Glutamatergic neuron (in vitro differentiated cells): ENCODE measurements at places on chromosomes 12 and 14.

GRCh38 chr12:47272412-47273190 lies 192.8 kb upstream of the AMIGO2 start:
- no peak for DNase-seq

GRCh38 chr12:105819549-105819948 lies 319.2 kb downstream of the NUAK1 start:
- DNase-seq: no peak

GRCh38 chr14:56423544-56423943 lies 156.1 kb upstream of the TMEM260 start:
- DNase-seq: no peak

GRCh38 chr12:53340398-53340797 lies 4.2 kb upstream of the SP7 start:
- DNase-seq: no peak

GRCh38 chr12:93696462-93696861 lies 19.3 kb downstream of the CRADD start:
- DNase-seq: no peak

- DNase-seq: no peak
These were observed 1.5 kb upstream of the RPAP3 start for GRCh38 chr12:47707355-47707754.

DNA sequence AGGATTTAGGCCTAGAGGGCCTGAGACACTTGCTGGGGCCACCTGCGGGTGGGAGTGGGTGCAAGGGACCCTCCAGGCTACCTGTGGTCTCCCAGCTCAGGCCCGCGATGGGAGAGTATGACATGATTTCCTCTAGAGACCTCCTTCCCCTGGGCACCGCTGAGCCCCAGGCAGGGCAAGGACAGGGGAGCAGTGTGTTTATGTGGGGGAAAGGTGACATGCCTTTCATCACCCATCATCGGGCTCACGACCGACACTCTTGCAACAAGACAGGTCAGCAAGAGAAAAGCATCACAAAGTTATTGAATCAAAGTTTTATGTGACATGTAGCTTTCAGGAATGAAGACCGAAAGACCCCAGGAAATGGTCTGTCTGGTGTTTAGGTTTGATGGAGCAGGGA lies 19.9 kb downstream of the SH2B3 start:
- DNase-seq: no peak

- DNase-seq: no peak
These were observed 97.2 kb downstream of the SSPN start for GRCh38 chr12:26292596-26292995.

GRCh38 chr14:100587086-100587762 lies at the start of gene BEGAIN:
BEGAIN (minus strand) TSS chr14:100587417; CDS start chr14:100587290, 127 bp downstream.
- DNase-seq: peak; percentile 46

- no peak for DNase-seq
These were observed 29.6 kb downstream of the CFAP251 start for GRCh38 chr12:121947981-121948380.

DNA sequence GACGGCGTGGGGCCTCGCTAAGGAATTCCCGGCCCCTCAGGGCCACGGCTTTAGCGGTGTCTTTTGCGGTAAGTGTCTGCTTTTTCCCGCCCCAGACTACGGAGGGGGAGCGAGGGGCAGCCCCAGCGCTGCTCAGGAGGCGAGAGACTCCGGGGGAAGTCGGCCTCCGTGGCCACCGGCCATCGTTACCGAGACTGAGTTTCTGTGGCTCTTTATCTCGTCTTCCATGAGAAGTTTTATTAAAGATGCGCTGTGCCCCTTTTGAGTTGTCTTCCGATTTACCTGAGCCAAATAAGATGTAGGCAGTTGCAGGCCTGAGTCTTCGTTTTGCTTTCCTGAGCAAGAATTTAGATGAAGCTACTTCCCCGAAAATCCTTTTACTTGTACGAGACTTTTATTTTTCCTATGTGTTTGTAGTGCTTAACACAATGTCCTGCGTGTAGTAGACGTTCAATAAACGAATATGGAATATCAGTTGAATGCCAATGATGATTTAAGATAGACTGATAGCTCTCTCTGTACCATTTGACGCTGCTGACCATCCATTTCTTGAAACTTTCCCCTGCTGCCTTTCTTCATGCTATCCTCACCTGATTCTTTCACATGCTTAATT lies 462 bp downstream of the SRP54 start:
- DNase-seq: no peak

- DNase-seq: no peak
These were observed 19.9 kb downstream of the CCND2 start for GRCh38 chr12:4293299-4293965.

DNA sequence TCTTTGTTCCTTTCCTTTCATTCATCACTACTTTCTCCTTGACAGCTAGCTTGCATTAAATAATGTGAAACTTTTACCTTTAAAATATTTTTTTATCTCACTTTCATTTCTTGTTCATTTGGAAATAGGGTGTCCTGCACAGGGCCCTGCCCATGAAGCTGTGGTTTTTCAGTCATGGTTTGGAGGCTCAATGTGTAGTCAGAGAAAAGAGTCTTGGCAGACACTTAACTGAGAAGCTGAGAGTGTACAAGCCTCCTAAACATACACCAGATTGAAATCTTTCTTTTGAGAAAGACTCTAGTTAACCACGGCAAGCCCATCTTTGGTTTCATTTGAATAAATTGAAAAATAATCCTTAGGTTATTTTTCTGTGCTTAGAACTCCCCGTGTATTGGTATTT lies 74.2 kb downstream of the KICS2 start:
- DNase-seq: no peak

DNA sequence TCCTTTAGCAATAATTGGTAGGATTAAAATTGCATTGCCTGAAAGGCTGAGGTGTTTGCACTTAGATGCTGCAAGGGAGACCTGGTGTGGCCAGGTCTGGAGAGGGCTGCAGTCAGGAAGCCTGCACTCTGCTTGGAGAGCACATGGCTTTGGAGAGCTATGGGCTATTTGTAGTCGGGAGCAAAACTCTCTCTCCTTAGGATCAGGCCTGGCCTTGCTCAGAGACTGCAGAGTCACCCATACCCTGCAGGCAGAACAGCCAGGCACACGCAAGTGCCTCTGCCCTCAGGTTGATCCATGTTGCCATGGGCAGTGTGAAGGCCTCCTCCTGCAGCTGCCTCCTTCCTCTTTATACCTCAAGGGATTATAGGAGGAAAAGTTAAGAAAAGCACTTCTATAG lies 26.8 kb downstream of the CKB start:
- DNase-seq: no peak
